A673 (cell line): ENCODE measurements at places on chromosomes 1 and 21.

GRCh38 chr1:67053535-67053784, 488 bp downstream of the SLC35D1 start:
- DNase-seq, result peak; percentile 49

GRCh38 chr21:44729336-44730027, 18.1 kb upstream of the TSPEAR start:
- DNase-seq, result no peak

GRCh38 chr1:199041173-199041914, 402.5 kb downstream of the PTPRC start:
- DNase-seq, result peak; percentile 12

GRCh38 chr1:174839211-174839610, 160.5 kb upstream of the CACYBP start:
- DNase-seq, result no peak

GRCh38 chr1:219805191-219805590, 123.2 kb downstream of the SLC30A10 start:
- DNase-seq, result no peak

DNA sequence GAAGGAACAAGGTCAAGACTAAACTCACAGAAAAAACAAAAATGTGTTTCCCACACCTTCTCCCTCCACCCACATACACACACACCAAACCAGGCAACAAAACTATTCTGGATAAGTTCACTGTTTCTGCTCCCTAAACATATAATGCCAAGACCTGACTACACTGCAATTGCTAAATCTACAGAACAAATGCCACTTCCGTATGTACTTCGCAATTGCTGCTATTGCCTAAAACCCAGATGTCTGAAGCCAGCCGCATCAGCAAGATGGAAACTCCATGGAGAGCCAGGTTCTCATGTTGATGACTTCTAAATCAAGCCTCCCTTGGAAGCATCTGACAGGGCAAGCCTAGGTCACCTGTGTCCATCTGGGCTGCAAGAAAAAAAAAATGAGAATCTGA, 8.3 kb upstream of the AIM2 start:
- DNase-seq, result no peak

GRCh38 chr1:248243204-248243603, 12.0 kb downstream of the OR2M4 start:
- peak; percentile 61 for DNase-seq

DNA sequence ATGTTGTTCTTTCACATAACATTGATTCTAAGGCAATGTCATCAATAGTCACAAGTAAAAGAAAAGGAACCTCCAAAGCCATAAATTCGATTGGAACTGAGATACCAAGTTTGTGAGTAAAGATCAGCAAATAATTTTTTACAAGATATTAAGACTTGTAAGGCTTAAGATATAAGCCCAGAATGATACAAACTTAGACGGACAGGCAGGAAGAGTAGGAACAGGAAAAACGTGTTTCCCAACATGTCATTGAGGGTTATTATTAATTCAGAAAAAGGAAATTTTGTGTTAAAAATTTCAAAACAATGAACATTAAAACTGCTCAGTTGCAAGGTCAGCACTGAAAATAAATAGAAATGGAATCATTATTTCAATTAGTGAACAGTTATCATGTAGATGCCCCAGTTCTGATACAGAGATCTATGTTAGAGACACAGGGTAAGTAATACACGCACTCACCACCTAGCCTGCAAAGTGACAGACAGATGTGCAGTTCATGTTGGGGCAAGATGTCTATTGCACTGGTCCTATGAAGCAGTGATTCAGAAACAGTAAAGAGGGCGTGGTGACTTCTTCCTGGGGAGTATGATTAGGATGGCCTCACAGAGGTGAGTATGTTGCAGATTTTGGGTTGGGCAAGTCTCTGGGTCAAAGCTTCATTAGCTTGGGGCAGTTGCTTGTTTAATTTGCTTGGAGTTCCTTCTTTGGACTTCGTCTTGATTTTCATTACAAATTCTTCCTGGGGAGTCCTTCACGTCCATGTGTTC, 284.4 kb downstream of the SETD4 start:
- no peak for DNase-seq

DNA sequence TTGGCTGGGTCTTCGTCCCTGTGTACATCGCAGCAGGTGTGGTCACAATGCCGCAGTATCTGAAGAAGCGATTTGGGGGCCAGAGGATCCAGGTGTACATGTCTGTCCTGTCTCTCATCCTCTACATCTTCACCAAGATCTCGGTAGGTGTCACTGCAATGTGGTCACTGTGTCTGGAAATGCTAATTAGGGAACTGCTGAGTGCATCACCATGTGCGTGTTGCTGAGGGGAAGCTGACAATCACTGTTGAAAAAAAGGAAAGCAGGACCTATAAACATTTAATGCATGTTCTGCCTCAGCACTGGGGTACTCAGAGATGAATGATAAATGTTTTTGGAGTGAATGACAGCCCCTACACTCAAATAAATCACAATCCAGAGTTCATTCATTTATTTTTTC, 6.8 kb downstream of the SLC5A9 start:
- no peak for DNase-seq

GRCh38 chr1:229141689-229142377, 129.1 kb upstream of the RAB4A start:
- DNase-seq, result no peak

DNA sequence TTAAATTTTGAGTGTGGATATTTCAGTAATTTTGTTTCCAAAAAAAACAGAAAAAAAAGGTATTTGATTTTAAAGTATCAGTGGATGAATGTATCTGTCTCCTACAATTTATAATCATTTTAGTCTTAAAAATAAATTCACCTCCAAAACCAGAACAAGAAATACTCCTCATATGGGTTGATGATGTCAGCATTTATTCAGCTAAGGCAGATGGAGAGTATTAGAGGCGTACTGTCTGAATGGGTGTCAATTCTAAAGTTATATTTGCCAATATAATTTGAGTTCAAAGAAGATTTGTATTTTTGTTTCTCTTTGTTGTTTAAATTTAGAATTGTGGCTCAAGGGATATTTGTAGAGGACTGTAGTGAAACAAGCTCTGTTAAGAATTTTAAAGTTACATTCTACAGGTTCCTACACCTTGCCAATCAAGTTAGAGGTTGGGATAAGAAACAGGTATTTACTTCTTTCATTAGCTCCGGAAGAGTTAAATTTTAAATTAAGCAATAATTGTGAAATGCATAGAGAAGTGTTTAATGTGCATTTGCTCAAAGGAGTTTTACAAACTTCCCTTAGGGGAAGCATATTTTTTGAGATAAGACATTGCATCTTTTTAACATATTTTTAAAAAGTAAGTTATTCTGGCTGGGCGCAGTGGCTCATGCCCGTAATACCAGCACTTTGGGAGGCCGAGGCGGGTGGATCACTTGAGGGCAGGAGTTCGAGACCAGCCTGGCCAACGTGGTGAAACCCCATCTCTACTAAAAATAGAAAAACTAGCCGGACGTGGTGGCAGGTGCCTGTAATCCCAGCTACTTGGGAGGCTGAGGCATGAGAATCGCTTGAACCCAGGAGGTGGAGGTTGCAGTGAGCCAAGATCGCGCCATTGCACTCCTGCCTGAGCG, 1.2 kb downstream of the PLA2G4A start:
- DNase-seq, result peak; percentile 28
